ENCODE measurements at places on chromosomes 16 and 17.

GRCh38 chr16:19432429-19432828, 14.7 kb downstream of the TMC5 start:
- DNase-seq: no peak

DNA sequence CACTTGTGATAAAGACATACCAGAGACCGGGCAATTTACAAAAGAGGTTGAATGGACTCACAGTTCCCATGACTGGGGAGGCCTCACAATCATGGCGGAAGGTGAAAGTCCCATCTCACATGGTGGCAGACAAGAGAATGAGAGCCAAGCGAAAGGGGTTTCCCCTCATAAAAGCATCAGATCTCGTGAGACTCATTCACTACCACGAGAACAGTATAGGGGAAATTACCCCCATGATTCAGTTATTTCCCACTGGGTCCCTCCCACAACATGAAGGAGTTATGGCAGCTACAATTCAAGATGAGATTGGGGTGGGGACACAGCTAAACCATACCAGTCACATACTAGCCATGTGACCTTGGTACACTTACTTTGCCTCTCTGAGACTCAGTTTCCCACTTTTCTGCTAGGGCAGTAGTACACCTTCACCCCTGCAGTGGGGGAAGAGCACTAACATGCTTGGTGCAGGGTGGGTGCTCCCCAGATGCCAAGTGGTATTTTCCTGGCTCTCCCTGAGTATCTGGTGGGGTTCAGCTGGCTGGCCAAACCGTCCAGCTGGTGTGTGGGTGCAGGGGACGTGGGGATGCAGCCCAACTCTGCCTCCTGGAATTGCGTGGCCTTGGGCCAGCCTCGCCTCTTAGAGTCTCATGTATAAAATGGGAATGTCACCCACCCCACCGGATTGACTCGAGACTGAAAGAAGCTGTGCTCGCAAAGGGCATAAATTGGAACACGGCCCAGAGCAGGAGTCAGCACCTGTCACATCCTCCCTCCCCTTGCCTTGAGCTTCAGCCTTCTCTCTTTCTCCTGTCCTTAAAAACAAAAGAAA, 364.1 kb downstream of the CPPED1 start:
- DNase-seq: no peak

DNA sequence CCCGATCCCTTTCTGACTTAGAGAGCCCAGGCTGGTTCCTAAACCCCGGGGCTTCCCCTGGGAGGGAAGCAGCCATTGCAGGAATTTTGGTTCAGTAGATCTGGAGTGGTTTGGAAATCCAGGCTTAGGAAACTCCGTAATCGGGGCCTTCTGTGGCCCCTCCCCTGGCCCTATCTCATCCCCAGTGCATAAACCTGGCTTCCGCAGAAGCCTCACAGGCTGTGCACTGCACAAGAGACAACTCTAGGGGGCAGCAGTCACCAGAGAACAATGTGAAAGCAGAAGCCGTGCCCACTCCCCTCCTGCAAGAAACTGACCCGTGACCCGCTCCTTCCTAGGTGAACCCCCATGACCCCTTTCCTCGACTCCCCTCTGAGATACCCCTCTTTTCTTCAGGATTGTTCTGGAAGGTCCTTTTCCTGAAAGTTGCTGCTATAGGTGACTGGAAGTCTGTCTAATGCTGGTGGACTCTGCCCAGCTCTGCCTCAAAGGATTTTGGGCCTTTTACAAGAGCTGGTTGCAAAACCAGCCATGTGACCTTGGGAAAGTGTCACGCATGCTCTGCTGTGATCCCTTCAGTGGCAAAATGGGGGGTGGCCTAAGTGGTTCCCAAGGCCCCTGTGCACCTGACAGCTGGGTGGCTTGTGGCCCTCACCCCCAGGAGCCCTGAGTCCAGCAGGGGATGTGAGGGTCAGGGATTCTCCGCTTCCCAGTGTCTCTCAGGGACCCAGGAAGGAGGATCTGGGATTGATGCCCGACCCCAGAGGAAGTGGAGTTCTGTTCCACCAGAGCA, 14.4 kb downstream of the GUCY2D start:
- DNase-seq: peak; percentile 39

GRCh38 chr17:77474292-77474988, 333.7 kb downstream of the SEC14L1 start:
- no peak for DNase-seq

DNA sequence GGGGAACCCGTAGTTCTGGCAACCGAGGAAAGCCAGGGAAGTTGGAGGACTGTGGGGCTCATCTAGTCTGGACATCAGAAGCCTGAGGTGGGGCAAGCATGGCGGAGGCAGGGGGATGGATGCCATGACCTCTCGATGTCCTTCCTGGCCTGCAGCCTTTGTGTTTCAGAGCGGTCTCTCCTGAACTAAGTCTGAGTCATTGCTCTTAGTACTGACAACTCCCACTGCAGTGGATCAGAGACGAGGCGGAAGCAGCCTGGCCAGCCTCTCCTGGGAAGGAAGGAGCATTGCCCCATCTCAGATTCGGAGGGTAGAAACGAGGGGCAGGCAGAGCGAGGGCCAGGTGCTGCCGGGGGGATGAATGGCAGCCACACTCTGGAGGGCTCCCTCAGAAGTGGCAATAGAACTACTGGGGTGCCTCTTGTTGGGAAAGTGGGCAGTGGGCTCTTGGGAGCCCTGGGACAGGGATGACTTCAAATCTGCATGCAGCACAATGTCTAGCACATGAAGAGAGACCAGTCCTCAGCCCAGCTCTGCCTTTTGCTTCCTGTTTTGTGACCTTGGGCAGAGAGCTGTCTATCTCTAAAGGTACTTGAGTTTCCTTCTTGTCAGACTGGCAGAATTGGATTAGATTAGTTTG, 3.6 kb upstream of the STAC2 start:
- DNase-seq: no peak

- no peak for DNase-seq
These were observed 15.0 kb downstream of the OR1A1 start for GRCh38 chr17:3222505-3222904.

GRCh38 chr16:11546608-11547061, 40.1 kb downstream of the LITAF start:
- DNase-seq: no peak

DNA sequence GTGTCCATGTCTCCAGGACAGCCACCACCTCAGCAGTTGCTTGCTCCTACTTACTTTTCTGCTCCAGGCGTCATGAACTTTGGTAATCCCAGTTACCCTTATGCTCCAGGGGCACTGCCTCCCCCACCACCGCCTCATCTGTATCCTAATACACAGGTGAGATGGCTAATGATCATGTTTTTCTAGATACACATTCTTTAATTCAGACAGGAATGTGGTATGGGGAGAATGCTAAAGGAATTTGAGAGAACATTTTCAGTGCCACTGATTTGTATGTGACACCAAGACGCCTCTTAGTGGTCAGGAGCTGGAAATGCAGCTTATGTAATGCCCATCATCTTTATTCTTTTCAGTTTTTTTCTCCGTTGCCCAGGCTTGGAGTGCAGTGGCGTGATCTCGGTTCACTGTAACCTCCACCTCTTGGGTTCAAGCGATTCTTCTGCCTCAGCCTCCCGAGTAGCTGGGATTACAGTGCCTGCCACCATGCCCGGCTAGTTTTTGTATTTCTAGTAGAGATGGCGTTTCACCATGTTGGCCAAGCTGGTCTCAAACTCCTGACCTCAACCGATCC, 8.9 kb upstream of the RAPGEFL1 start:
- peak; percentile 15 for DNase-seq

DNA sequence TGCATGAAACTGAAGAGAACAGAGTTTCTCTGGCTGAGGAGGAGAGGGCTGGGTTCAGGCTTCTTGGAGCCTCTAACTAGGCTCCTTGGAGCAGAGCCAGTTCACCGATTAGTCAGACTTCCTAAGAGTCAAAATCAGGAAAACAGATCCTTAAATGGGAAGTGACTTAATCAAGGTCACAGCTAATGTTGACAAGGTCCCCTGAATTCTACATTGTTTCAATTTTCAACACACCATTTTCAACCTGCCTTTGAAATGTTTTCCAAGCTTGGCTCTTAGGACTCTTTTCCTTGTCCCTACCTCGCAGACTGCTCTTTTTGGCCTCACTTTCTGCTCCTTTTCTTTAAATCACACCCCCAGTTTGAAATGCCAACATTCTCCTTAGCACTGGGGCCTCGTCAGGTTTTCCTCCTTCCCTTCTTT, 16.3 kb downstream of the MYL4 start:
- DNase-seq: no peak

DNA sequence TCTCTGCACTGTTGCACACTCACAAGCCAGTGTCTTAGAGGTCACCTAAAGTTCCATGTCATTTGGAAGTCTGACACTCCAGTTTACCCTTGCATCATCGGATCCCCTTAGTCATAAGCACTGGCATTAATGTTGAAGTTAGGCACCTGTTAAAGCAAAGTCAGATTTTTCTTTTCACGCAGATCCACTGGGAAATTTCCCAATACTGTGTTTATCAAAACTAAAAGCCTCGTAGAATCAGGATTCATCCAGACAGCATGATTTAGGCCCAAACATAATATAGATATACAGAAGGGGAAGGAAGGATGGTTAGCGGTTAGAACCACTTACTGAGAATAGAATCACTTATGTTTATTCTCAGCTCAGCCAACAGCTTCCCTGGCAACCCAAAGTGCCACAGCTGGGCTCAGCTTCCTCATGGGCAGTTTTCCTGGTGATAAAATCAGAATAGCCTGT, 30.1 kb upstream of the HAPSTR1 start:
- no peak for DNase-seq

GRCh38 chr17:77821114-77821513, 137.4 kb upstream of the TNRC6C start:
- no peak for DNase-seq

- DNase-seq: no peak
These were observed 1.6 kb downstream of the KCNG4 start for GRCh38 chr16:84237994-84238750.

GRCh38 chr17:47611372-47612350, 38.1 kb upstream of the KPNB1 start:
- DNase-seq: no peak

DNA sequence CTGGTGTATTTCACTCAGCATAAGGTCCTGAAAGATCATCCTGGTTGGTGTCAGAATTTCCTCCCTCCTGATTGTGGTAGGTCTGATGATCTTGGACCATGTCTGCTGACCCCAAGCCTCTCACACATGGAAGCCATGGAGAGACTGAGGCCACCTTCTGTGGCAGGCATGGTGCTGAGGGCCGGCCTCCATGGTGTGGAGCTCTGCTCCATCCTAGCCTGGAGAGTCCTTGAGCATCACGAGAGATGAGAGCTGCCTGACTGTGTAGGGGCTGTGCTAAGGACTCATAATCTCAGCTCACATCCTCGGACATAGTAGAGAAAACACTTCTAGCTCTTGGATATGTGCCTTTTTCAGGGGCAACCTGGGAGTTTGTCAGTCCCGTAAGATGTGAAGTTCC, 40.6 kb downstream of the MPRIP start:
- no peak for DNase-seq
